Stimulated activated CD4-positive, alpha-beta T cell treated with anti-CD3 and anti-CD28 coated beads, Interleukin-1b, Interleukin-23, amount 100 ng/mL, for 1 hour (primary cell): ENCODE measurements at places on chromosomes 5 and 9.

DNA sequence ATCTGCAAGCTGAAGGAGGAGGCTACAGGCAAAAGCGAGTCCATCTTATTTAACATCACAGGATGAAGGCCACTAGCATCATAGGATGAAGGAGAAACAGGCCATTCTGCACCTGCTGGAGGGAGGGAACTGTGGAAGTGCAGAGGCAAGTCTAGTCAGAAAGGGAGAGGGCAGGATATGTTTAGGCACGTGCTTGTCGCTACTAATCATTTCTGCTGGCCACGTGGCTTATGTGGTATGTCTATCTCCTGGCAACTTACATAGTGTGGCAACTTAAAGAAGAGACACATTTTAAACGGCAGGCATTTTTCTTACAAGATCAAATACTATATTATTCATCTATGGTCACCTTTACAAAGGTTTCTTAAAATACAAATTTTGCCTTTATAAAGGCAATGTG lies 74.0 kb downstream of the GNAQ start:
- DNase-seq = no peak

DNA sequence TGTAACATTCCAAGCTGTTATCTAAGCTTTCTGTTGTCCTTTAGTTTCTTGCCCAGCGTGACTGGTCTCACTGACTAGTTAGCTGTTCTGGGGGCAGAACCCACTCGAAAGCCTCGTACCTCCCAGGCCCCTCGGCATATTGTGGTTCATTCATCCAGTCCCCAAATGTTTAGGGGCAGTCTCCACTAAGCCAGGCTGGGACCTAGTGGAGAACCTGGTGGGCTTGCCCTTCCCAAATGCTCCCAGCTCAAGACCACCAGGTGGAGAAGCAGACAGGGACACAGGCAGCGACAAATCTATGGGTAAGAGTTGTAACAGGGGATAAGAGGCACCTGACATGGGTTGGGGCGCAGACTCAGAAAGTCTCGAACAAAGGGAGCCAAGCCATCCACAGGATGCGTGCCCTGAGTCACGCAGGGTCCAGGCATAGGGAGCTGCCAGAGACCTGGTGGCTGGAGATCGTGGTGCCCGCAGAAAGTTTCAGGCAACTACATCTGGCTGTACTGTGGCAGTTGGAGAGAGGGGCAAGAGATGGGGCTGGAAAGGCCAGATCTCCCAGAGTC lies 851 bp upstream of the EEIG1 start:
- no peak for DNase-seq

- no peak for DNase-seq
Measured at GRCh38 chr9:137190315-137190856, 1.9 kb downstream of the SSNA1 start.

DNA sequence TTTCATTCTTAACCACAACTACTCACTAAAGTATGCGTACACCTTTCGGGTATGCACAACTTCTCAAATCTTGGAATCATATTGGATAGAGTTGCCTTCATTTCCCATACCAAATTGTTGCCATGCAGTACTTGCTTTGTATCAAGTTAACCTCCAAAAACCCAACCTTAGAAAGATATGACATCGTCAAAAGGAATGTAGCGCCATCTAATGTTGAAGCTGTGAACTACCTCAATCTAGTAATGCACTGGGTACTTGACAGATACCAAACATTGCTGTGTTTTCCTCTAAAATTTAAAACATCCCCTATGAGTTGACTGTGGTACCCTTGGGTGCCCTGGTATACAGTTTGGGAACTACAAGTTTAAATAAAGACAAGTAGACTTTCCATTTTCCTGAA lies 318.4 kb downstream of the ARL15 start:
- DNase-seq = no peak

GRCh38 chr5:68353605-68354004 lies 138.0 kb downstream of the PIK3R1 start:
- no peak for DNase-seq
